ENCODE measurements at places on chromosomes 4 and X.

- no peak for DNase-seq
These were observed 56.4 kb upstream of the PLAC8 start for GRCh38 chr4:83170952-83171399.

- no peak for DNase-seq
These were observed 91.2 kb downstream of the HUWE1 start for GRCh38 chrX:53595266-53595810.

DNA sequence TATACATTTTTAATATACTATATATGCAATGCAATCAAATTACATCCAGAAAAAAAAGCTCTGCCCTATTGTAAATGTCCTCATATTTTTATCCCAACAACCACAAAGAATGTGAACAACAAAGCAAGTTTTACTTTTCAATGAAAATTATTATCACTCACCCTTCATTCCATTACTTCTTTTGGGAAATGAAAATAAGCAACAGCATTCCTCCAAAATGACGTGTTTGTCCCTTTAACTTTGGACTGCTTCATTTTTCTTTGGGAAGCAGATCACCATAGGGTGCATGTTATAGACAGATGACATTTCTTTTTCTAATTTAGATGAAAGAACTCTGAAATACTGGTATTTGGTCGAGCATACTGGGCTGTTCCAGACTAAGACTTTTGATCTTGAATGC lies 667.1 kb upstream of the BOD1L1 start:
- no peak for DNase-seq

DNA sequence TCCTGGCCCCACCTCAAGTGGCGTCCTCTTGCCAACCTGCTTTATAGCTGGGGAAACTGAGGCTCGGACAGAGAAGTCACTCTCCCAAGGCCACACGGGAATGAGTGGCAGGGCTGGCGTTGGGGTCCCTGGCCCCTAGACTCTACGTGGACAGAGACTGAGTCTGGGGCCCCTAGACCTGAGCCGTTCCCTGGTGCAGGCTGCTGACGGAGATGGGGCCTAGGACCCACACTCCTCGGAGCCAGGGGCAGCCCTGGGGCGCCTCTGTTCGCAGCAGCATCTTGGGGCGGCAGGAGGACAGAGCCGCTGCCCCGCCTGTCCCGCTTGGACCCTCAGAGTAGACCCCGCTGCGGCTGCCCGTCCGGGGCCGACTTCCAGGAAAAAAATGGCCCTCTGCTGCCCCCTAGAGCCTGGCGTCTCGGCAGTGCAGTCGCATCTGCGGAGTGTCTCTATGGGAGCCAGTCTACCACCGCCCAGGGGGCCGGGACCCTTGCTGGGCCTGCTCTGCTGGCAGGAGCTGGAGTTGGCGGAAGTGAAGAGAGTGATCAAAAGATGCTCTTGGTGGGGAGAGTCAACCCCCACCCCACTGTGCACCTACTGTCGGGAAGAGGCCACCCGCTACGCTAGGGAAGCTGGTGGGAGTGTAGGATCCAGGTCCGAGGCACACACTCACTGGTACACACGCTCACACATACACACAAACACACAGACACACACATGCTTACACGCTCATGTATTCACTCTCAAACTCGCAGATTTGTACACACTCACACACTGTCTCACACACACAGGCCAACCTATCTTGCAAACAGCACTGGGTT lies 220.1 kb downstream of the AFAP1 start:
- peak; percentile 17 for DNase-seq

- DNase-seq, result no peak
These were observed 42.1 kb downstream of the RBPJ start for GRCh38 chr4:26362745-26363439.

- DNase-seq, result no peak
These were observed 114.5 kb upstream of the ACSL4 start for GRCh38 chrX:109847257-109848187.

GRCh38 chr4:88758264-88758663 lies 60.6 kb upstream of the NAP1L5 start:
- no peak for DNase-seq

GRCh38 chrX:130418740-130419139 lies 17.0 kb downstream of the RBMX2 start:
- no peak for DNase-seq

GRCh38 chrX:129577473-129577872 lies 37.4 kb downstream of the OCRL start:
- no peak for DNase-seq

GRCh38 chrX:35733879-35734278 lies 64.3 kb upstream of the MAGEB16 start:
- no peak for DNase-seq

DNA sequence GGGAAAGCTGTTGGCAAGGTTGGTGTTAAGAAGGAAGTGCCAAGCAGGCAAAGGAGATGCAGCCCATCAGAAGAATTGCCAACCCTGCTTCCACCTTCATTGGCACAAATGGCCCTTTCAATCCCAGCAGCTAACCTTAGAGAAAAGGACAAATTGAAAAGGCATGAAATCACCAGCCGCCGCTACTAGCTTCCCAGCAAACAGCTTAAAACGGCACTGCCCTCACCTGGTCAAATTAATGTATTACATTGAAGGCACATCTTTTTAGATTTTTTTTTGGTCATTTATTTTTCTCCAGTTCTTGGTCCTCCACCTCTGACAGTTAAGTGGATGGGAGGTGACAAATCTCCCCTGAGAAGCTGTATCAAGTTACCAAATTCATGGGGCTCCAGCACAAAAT lies 51.0 kb upstream of the NHSL2 start:
- DNase-seq, result no peak

DNA sequence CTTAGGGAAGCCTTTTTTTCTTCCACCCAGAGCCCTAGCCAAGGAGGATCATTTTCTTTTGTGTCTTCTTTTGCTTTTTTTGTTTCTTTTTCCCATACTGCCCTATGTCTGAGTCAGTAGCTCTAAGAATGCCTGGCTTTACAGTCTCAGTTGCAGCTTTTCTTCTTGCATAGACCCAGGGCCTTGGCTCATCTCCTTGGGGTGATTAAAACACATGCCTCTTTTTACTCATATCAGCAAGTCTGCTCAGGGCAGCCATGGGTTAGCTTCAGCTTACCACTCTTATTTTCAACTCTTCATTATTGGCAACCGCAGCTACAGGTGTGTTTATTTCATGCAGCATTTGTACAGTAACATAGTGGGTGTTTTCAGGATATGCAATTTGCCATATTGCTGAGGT lies 196.5 kb downstream of the STK32B start:
- no peak for DNase-seq

DNA sequence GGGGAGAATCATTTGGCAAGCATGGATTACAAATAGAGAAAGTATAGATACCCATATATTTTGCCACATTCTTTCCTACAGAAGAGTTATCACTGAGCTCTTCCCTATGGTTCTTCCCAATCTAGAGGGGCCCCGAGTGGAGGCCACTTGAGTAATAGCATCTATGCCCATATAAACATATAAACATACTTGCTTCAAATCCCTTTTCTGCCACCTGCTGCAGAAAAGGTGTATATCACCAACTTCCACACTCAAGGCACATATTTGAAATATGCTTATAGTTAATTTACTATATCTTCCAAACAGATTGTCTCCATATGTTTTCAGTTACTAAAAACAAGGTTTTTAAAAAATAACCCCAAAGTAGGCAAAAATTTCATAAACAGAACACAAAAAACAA lies 642.8 kb upstream of the DIPK2B start:
- no peak for DNase-seq

DNA sequence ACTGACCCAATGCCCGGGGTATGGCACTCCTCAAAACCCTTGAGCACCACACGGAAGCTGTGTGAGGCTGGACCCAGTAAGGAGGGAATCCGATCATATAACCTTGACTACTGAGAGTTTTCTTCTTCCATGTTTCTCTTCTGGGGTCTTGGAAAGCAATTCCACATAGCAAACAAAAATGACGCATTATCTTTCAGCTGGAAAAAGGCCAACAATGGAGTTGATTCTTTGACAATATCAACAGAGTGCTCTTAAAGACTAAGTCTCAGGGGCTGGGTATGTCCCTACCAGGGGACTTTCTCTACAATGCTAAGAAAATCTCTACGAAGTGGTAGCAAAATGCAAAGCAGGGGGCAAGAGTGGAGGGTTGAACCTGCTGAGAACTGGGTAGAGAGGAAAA lies 188.6 kb downstream of the NSUN7 start:
- DNase-seq, result no peak

DNA sequence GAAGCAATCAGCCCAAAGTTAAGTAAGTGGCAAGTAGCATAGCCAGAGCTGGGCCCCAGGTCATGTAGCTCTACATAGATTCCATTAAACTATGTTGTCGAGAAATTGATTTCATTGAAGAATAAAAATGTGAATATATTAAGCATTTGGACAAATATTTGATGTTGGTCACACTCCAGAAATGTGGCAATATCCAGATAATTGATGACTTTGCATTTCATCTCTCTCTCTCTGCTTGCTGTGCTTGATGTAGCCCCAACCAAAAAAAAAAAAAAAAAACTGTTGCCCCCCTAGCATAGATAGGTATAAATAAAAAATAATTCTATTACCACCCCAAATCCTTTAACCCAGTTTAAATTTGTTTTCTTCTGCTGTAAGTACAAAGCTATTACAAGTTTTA lies 7.5 kb upstream of the NDST3 start:
- DNase-seq, result no peak

- no peak for DNase-seq
These were observed 222.6 kb downstream of the ENOX2 start for GRCh38 chrX:130680164-130681035.

- DNase-seq, result no peak
These were observed 43.5 kb upstream of the RELL1 start for GRCh38 chr4:37729649-37730004.

DNA sequence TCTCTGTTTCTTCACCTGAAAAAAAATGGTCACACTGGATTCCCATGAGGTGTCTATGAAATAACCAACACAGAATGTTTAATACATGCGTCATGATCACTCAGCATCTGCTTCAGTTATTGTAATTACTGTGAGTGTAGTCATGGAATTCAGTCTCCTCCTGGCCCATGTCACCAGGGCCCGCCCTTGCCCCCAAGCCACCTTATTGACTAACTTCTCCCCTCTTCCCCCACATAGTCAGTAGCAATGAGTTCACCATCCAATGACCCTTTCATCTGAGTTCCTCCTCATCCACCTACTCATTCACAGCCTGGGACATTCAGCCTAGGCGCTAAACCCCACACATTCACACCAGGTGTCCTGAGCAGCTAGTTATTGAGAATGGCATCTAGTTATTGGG lies 15.6 kb downstream of the PNMA6F start:
- DNase-seq, result no peak

GRCh38 chr4:166222271-166222670 lies 349.2 kb downstream of the TLL1 start:
- no peak for DNase-seq

DNA sequence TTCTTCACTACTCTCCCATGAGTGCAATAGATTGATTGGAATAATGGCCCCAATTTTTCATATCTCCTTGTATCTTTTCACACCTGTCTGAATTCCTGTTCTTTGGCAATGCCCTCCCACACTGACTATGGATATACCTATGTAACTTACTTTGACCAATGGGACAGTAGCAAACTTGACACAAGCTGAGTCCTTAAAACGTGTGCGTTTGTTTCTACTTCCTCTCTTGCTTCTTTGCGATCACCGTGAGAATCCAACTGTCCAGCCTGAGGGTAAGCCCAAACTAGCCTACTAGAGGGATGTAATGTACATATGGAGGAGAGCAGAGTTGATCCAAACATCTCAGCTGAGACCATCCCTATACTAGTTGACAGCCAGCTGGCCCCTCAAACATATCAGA lies 19.3 kb downstream of the TEC start:
- no peak for DNase-seq

DNA sequence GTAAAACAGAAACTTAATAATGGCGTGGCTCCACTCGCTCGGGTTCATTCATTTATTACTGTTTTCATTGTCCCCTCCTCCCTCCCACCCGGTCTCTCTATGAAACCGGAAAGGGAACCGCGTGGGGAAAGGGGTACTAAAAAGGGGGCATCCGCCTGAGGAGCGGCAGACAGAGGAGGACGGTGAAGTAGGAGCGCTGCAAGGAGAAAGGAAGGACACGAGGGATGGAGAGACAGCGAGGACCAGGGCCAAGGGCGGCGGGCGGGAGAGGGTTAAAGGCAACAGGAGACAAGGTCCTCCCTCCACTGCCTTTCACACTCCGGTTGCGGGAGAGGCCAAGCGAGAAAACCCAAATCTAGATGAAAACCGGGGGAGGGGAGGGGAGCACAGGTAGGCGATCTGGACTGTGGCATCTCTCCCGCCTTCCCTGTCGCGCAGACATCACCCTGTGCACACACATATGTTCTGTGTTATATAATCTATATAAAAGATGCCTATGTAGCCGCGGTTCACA lies 829 bp downstream of the ELOVL6 start:
- DNase-seq, result no peak

GRCh38 chr4:149793459-149793858 lies 22.2 kb downstream of the IQCM start:
- DNase-seq, result no peak

GRCh38 chr4:186151499-186151898 lies 39.9 kb upstream of the CYP4V2 start:
- no peak for DNase-seq

- no peak for DNase-seq
These were observed 1.2 kb downstream of the TRIML2 start for GRCh38 chr4:188107931-188108843.

GRCh38 chrX:9231491-9231890 lies 197.6 kb upstream of the FAM9B start:
- DNase-seq, result no peak

All from T-helper 2 cell (primary cell).